T-helper 1 cell (primary cell): ENCODE measurements at places on chromosomes 7 and 10.

GRCh38 chr7:141551094-141551781 lies at the start of gene AGK:
TSS of gene AGK (plus strand) at chr7:141551410. CDS start at chr7:141555467, 4,057 bp downstream.
- DNase-seq: peak; percentile 62

DNA sequence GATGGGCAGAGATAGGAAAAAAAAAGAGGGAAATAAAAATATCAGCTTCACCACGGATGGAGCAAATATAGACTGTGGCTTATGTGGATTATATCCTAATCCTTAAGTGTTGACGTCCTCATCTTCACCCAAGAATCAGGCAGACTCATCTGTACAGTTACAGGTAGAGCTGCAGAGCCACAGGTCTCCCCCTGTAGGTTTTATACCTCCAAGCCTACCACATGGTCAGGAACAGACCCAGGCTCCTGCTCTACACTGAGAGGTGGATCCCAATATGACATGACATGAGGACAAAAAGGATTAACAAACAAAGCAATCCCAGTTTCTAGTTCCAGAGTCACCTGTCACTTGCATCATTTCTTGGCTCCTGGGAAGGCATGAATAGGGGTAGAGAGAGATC lies 400.8 kb downstream of the SEMA3D start:
- no peak for DNase-seq

DNA sequence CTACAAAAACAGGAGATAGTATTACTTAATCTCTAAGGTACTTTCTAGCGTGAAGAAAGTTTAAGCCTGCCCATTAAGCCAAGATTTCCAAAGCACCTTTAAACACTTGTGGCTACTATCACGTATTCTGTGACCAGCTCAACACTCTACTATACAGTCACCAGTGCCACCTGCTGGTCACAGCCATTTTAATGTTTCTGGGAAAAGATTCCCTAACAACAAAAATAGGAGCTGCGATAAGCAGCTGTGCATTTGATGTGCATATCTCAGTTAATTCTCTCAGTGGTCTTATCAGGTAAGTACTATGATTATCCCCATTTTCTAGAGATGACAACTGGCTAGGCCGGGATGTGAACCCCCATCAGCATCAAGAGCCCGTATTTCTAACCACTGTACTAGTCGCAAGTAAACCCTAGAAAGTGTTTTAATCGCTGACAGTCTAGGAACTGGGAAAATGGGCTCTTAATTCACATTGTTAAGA lies 860 bp downstream of the SEC31B start:
- DNase-seq: peak; percentile 37

DNA sequence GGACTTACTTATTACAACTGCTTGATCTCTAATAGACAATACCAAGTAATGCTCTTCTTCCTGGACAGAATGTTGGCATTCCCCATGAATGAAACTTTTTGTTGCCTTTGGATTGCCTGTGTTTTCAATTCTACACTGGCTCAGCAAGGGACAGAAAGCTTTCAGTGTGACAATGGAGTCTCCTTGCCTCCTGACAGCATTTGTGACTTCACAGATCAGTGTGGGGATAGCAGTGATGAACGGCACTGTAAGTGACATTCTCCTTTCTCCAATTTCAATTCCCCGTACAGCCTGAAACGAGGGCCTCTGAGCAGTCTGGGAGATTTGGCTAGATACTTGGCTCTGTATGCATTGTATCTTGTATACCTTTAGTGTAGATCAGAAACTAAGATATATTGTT lies 290 bp downstream of the MALRD1 start:
- no peak for DNase-seq

- no peak for DNase-seq
These were observed 107.7 kb downstream of the MAPK8 start for GRCh38 chr10:48414160-48414559.

GRCh38 chr10:21712975-21713374 lies 178.9 kb downstream of the MLLT10 start:
- no peak for DNase-seq

- no peak for DNase-seq
These were observed 151.5 kb upstream of the AOAH start for GRCh38 chr7:36875794-36876193.

DNA sequence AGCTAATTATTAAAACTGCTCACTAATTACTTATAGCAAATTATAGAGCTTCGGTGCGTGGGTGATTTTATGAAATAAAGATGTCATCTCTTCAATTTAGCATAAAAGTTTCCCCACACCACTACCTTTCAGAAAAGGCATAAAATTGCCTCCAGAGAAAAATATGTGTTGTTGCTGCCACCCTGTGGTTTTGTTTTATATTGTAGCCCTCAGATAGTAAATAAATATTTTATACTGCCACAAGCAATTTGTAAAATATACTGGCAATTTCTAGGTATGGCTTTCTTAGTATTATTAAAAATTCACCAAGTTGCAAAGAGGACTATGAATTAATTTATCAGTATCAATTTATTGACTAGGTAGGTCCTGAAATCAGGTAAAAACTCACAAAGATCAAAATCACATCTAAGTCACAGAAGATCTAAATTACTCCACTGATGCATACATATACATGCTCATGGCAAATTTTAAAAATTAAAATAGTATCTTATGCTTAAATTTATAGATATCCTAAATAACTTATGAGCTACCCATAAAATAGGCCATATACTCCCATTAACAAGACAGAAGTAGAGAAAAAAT lies 26.5 kb downstream of the ASNS start:
- DNase-seq: no peak

GRCh38 chr7:82530361-82530760 lies 86.8 kb upstream of the CACNA2D1 start:
- no peak for DNase-seq

GRCh38 chr10:18501629-18502028 lies 149.8 kb downstream of the NSUN6 start:
- DNase-seq: no peak

- DNase-seq: no peak
These were observed 82.1 kb downstream of the NEUROD6 start for GRCh38 chr7:31258391-31258790.

DNA sequence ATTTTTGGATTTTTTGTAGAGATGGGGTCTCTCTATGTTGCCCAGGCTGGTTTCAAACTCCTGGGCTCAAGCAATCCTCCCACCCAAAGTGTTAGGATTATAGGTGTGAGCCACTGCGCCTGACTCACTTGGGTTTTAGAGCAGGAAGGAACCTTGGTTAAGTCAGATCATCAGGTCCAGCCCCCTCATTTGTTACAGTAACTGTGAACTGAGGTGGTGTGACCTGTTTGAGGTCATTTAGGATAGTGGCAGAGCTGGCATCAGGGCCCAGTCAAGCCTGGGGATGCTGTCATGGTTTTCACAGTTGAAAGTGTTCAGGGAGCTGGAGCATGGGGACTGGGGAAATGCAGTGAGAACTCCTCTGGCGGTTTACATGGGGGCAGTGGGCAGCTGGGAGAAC lies 159.6 kb downstream of the TAX1BP1 start:
- DNase-seq: no peak

DNA sequence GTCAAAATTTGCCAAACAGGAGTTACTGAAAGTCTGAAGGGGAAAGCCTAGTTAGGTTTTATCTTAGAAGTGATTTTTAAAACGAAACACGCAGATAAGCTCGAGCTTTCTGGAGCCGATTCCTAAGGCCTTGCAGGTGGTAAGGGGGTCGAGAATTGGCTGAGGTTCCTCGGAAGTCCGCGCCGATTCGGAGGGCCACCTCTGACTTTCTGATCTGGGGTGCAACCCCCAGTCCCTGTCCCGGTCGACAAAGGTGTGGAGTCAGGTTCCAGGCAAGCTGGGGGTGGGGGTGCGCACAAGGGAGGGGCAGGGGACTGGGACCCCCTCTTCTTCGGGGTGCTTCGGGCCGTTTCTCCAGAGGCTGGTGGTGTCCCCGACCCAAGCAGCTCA lies 701 bp upstream of the CUL1 start:
- DNase-seq: peak; percentile 12

- no peak for DNase-seq
These were observed 5.6 kb upstream of the CYP3A4 start for GRCh38 chr7:99789441-99790070.

- no peak for DNase-seq
These were observed 11.1 kb downstream of the ZNF316 start for GRCh38 chr7:6648066-6648814.

- DNase-seq: no peak
These were observed 306.7 kb downstream of the GRID1 start for GRCh38 chr10:86059892-86060291.

DNA sequence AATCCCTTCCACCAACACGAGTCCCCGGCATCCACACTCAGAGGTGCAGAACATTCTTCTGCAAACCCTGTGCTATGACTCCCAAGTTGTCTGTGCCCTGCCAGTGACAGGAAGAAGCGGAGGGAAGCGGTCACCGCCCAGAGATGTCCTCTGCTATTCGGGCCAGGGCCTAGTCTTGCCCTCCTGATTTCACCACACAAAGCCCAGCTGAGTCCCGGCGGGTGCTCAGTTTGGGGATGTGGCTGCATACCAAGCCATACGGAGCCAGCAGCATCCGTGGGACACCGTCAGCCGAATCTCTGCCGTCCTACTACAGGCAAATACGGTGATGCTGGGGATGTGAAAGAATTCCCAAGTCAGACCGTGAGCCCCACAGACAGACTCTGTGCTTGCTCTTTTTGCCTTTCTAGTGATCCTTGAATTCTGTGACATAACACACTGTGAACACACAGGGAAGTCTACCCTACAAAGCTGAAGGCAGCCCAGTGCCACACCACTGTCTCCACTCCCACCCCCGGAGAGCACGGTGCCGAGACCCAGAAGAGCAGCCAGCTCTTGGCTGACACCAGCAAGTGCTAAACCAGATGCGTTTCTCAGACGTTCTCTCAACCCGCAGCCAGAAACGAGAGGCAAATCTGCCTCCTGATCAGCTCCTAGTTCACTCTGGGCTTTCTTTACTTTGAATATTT lies 2.0 kb downstream of the STK32C start:
- no peak for DNase-seq

GRCh38 chr10:133523631-133524203 lies 3.4 kb upstream of the CYP2E1 start:
- DNase-seq: no peak

DNA sequence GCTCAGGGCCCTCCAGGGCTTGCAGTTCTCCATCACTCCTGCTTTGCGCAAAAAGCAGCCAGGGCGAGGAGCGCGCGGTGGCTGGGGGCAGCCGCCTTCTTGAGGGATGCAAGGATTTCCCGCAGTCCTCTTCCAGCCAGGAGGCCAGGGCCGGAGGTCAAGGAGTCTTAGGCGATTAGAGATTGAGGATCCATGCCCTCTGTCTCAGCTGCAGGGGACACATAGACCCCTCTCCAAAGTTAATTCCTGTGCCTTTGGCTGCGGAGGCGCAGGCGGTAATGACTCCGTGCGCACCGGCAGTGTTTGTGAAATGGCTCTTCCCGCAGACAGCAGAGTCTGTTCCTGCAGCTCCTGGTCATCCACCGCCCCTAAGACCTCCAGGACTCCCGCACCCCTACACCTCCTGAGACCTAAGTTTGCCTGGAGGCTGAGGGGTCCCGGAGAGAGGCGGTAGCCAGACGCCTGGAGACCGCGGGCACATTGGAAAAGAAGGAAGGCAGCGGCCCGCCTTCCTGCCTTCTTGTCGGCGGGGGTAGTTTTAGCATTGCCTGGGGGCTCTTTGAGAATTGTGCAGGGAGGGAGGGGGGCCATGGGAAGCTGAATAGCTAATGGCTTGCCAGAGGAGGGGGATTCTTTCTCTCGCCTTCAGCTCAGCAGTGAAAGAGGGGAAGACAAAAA lies 3.3 kb upstream of the NEUROG3 start:
- no peak for DNase-seq

- peak; percentile 72 for DNase-seq
These were observed 31.8 kb upstream of the TOMM7 start for GRCh38 chr7:22854158-22855048.

GRCh38 chr7:132495936-132496335 lies 80.3 kb downstream of the PLXNA4 start:
- DNase-seq: no peak

DNA sequence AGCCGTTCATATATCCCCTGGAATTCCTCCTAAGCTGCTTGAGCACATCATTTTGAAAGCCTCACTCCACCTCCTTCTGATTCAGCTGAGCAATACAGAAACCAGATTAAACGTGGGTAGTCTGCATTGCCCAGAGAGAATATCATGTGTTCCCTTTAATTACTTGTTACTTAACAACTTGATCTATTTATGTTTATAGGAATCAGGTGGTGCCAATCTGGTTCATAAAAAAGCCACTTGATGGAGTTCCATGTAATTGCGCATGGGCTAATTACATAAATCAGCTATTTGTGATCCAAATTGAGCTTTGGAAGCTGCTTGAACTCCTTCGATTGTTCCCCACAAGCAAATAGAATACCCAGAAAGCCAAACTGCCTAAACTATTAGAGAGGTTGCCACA lies 114.7 kb upstream of the ADCY1 start:
- no peak for DNase-seq

DNA sequence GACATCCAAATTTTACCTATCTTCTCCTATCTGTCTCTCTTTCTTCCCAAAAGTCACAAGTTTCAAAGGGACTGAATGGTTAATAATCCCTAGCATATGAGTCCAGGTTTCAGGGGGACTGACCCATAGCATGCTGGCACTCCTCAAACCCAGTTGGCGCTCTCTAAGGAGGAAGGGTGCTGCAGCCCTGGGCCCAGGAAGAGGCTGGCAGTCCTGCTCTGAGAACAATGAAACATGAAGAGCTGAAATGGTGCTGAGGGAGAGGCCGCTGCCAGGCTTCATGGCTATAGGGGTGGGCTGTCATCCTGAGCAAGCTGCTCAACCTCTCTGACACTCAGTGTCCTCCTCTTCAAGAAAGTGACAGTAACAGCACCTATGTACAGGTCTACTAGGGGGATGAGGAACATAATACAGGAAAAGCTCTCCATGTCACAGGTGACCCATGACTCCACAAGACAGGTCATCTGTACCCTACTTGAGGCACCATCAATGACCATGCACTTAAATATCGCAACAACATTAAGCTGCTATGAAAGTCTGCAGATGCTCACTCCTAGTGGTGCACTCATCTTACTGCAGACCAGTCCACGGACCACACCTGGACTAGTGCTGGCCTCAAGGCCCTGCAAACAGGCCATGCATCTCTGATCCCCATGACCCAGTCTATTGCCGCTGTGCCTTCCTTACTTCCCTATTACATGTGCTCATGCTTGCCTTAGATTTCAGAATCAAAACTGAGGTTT lies 17.0 kb downstream of the COBL start:
- DNase-seq: no peak

DNA sequence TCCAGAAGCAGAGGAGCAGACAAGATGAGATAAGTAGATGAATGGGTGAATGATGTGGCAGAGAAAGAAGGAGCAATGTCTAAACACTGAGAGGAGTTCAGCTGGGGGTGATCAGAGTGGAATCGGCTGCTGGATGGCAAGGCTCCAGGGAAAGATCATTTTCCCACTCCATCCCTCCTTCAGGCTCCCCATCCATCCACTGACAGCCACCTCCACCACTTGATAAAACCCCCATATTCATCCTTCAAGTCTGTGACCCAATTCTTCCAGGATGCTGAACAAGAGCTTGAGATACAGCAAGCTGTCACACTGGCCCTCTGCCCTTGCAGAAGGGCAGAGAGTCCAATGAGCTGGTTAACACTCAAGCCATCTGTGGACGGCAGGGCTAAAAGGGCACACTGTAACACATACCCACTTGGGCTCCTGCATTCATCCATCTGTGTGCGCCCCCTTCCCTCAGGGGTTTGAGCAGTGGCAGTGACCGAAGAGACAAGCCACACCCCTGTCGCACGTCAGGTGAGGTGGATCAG lies 30.8 kb upstream of the CACNB2 start:
- no peak for DNase-seq

GRCh38 chr7:73345951-73346350 lies 18.0 kb downstream of the FKBP6 start:
- no peak for DNase-seq

GRCh38 chr10:11578802-11579255 lies 32.6 kb downstream of the USP6NL start:
- no peak for DNase-seq
